ENCODE measurements at places on chromosomes 2 and 18. TPM values are rescaled to one million over a fixed set of nuclear protein-coding genes. Genes with fewer than 3 reads are reported as not detected.

DNA sequence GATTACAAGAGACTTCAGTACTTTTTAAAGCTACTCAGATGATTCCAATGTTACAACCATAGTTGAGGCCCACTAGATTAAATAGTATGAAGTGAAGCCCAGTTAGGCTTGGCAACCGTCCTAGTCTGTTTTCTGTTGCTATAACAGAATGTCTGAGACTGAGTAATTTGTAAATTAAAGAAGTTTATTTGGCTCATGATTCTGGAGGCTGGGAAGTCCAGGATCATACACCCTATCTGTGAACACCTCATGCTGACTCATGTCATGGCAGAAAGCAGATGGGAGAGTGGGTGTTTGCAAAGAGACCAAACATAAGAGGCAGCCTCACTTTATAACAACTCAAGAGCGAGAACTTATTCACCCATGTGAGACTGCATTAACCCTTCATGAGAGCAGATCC lies 63.1 kb downstream of the CCDC150 start:
- H3K27me3 ChIP-seq, result no peaks in the 10 kb centered on the region
- no peak for DNase-seq
- no peak overlapping the region for H3K4me3 ChIP-seq
- no peak overlapping the region for H3K27ac ChIP-seq
- H3K4me1 ChIP-seq, result no peaks in the 10 kb centered on the region

PTPN18 gene
- total RNA-seq, result 112 TPM

DNA sequence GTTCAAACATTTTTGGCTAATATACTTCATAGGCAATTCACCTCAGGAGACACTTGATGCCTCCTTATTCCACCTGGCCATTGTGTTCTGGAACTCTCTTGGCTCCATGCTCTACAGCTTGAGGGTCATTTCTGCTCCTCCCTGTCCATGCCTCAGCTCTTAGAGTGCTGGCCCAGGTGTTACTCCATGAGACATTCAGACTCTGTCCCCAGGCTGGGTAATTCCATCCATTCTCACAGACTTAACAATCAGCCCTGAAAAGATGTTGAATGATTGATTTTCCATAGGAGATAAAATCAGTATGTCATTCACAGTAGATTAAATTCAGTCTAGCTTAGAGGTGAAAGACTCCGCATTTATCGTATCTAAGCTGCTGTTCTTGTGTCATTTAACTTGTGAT lies 168.6 kb upstream of the CWC22 start:
- H3K27me3 ChIP-seq, result no peaks in the 10 kb centered on the region
- no peaks in the 10 kb centered on the region for H3K4me1 ChIP-seq
- DNase-seq, result no peak

DNA sequence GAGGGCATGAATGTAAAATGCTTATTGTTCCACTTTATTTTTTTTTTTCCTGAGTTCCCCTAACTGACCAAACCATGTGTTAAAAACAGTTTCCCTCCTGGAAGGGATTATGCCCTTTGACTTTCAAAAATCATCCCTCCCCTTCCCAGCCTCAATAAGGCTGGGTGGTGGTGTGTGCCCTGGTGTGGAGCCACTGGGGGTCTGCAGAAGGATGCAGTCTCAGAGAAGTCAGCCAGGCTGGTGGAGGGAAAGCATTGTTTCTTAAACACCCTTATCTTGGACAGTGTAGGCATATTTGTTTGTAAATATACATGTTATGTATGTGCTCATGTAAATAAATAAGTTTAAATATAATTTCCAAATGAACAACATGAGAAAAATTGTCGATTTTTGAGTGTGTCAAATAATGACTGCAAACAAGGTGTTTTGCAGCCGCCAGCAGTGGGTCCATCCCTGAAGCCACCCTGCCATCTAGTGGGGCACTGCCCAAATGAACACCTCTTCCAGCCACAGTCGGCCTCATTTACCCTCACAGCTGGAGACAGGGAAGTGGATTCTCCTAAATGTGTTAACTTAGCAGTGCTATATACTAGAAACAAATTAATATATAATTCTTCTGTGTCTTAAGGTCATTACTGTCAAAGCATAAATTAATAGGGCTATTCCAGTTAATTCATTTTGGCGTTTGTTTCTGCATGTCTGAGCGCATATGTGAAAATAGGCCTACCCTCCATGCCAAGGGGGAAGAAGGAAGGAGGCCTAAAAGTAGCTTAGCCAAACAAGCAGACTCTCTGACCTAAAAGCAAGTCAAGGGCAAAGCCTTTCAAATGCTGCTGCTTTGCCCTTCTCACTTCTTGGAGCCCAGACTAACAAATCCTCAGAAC lies 209.6 kb upstream of the PIK3C3 start:
- no peaks in the 10 kb centered on the region for H3K36me3 ChIP-seq
- DNase-seq, result no peak
- H3K27me3 ChIP-seq, result no peaks in the 10 kb centered on the region

DNA sequence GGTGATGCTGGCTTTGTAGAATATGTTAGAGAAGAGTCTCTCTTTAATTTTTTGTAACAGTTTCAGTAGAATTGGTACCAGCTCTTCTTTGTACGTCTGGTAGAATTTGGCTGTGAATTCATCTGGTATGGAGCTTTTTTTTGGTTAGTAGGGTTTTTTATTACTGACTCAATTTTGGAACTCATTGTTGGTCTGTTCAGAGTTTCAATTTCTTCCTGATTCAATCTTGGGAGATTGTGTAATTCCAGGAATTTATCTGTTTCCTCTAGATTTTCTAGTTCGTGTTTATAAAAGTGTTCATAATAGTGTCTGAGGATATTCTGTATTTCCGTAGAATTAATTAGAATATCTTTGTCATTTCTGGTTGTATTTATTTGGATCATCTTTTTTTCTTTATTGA lies 943.5 kb downstream of the TRIB2 start:
- H3K4me1 ChIP-seq, result no peaks in the 10 kb centered on the region
- H3K27ac ChIP-seq, result no peak overlapping the region
- no peaks in the 10 kb centered on the region for H3K27me3 ChIP-seq
- H3K4me3 ChIP-seq, result no peak overlapping the region

GRCh38 chr2:214128040-214128439 lies 282.8 kb upstream of the VWC2L start:
- no peak overlapping the region for H3K4me3 ChIP-seq
- no peaks in the 10 kb centered on the region for H3K36me3 ChIP-seq
- DNase-seq, result no peak

DNA sequence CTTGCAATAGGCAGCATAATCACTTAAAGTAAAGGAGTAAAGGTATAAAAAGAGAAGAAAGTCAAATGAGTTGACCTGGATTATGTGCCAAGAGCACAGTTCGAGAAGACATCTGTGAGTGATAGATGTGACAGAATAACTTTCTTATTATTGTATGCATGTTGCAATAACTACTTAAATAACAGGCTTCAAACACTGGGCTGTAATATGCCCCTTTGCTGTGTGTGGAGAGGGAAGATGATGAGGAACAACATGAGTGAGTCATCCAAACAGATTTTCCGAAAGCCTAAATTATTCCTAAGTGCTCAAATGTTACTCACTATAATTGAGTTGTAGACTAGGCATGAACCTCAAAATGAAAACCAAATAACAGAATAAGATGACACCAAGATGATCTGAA lies 328.1 kb downstream of the EXOC6B start:
- no peak for DNase-seq
- H3K27me3 ChIP-seq, result no peaks in the 10 kb centered on the region
- no peak overlapping the region for H3K27ac ChIP-seq
- H3K4me3 ChIP-seq, result no peak overlapping the region
- no peaks in the 10 kb centered on the region for H3K4me1 ChIP-seq

ATP8B1 gene
- total RNA-seq, result not detected

DNA sequence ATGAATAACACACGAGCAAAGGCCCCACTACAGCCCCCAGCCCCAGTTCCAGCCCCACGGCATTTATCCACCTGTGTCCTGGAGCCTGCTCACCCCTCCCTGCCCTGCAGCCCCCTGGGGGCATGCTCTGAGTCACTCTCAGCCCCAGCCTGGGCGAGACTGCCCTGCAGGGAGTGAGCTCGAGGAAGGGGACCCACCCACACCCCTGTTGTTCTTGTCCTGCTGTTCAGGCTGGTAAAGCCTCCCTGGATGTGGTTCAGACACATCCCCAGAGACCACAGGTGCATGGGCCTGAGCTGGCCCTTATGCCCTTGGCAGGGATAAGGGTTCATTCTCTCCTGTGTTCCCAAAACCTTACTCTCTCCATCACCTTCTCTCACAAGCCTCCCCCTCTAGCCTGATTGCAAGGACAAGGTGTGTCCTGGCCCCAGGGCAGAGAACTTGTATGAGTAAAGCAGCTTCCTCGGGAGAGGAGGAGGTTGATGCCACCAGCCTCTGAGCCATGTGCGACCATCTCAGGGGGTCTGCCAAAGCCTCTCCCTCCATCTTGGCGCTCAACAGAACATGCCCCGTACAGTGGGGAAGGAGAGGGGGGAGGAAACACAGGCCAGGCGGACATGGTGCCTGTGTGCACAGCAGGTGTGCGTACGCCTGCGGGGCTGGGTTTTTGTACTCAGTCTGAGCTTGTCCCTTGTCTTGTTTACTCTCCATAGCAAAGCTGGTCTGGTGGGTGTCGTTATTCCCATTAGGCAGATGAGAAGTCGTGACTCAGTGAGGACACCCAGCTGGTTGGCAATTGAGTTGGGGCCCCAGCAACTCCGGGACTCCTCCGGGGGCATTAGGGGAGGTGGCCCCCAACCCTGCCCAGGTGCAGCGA lies 64.4 kb downstream of the CIB4 start:
- H3K27me3 ChIP-seq, result no peaks in the 10 kb centered on the region
- no peak for DNase-seq
- H3K36me3 ChIP-seq, result no peaks in the 10 kb centered on the region
- H3K27ac ChIP-seq, result no peak overlapping the region
- H3K4me1 ChIP-seq, result no peaks in the 10 kb centered on the region

REEP1 gene
- 0.45 TPM for total RNA-seq

DNA sequence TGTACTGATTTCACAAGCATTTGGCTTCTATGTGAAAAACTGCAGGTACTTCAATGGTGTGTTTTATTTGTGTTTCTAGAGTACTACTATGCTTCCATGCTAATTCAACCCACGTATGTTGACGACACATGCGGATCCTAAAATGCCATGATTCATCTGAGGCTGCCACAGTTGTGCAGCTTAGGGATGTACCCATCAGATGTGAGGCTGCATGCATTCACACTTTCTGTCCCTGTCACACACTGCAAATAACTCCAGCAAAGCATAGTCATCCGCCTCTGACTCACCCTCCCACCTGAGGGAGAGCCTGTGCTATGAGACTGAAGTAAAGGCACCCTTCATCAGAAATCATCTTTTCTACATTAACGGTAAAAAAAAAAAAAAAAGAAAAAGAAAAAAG lies 22.1 kb upstream of the SERTAD2 start:
- peaks cover 19% of the 10 kb centered on the region for H3K4me1 ChIP-seq
- no peak overlapping the region for H3K4me3 ChIP-seq
- no peak overlapping the region for H3K27ac ChIP-seq
- H3K27me3 ChIP-seq, result no peaks in the 10 kb centered on the region
- no peaks in the 10 kb centered on the region for H3K36me3 ChIP-seq

DNA sequence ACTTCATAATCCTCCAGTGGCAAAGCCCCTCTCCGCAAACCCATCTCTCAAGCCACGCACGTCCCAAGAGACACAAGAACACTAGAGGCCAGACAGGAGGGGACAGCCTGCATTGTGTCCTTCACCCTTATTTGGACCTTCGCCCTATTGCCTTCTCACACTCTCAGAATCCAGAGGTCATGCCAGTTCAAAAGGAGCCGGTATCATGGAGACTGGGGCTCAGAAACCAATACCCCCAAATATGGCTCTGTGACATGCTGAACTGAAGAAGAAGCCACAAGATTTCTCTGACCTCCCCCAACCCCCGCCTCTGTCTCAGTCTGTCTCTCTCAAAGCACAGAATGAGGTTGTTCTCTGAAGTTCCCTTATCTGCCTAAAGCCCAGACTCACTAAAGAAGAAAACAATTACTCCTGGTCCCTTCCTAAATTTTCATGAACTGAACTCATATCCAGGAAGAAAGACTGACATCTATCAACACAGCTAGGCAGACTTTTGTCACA lies 19.2 kb upstream of the SPATA3 start:
- H3K4me1 ChIP-seq, result peaks cover 39% of the 10 kb centered on the region
- H3K27ac ChIP-seq, result no peak overlapping the region
- no peaks in the 10 kb centered on the region for H3K36me3 ChIP-seq
- H3K27me3 ChIP-seq, result no peaks in the 10 kb centered on the region

DNA sequence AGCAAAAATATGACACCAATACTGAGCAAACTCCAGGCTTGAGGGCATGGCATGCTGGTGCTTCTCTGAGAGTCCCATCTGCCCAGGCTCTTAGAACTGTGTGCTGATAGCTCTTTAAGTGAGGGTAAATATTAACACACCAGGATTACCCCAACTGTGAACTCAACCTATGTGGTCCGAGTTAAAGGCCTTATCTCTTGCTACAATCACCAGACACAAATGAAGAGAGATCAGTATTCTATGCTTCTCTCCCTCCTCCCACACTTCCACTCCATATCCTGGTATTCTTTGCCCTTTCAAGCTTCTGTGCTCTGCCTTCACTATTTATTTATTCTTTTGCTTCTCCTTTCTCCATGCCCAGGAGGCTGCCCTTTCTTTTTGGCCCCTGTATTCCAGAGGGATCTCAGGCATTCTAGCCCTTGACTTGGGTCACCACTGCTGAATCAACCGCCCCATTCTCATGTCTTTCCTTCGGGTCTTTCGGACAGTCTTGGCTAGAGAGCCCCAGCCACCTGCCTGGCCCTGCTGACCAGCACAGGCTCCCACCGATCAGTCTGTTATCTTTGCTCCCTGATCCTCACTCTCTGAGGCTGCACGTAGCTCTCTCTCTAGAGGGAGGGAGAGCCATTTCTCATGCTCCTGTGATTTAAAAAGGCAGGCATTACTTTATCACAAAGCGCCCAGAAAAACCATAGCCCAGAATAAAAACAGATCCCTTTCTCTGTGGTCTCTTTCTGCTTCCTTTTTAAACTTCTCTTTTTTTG lies 17.2 kb upstream of the HK2 start:
- no peaks in the 10 kb centered on the region for H3K27me3 ChIP-seq
- H3K4me1 ChIP-seq, result no peaks in the 10 kb centered on the region
- no peak overlapping the region for H3K27ac ChIP-seq
- no peak overlapping the region for H3K4me3 ChIP-seq
- no peak for DNase-seq

KLF11 gene
- 4.8 TPM for total RNA-seq

TRAK2 gene
- 35.2 TPM for total RNA-seq

STARD6 gene
- not detected for total RNA-seq

DNA sequence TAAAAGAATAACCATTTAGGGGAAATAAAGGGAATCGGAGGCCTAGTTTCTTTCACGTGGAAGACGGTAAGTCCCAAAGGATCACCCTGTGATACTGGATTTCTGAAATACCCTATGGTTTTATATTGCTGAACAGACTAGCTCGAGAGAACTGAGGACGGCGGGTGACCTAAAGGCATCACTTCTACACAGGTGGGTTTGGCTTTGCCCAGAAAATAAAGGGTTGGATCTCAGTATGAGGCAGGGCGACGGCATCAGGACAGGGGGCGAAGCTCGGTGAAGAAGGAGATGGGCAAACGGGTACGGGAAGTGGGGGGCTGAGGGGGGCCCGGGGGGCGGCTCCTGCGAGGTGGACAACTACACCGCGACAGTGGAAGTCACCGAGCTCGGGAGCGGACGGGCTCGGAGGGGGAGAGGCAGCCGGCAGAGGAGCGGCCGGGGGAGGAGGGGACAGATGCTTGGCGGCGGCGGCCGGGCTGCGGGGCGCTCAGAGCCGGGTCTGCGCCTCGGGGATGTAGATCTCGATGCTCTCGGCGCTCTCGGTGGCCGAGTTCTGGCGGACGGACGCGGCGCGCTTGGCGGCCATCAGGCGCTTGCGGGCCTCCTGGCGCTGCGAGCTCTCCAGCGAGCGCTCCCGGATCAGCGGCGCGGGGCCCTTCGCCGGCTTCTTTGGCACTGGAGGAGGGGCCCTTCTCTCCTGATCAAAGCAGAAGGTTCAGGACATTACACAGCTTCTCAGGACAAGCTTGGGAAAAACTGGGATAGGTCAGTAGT lies 48.9 kb downstream of the TGIF1 start:
- no peaks in the 10 kb centered on the region for H3K27me3 ChIP-seq
- no peak overlapping the region for H3K4me3 ChIP-seq
- no peak for DNase-seq
- H3K27ac ChIP-seq, result no peak overlapping the region
- H3K36me3 ChIP-seq, result no peaks in the 10 kb centered on the region

Measured in naive thymus-derived CD4-positive, alpha-beta T cell (primary cell).